ENCODE measurements at places on chromosomes 4 and X.

GRCh38 chr4:24888475-24889344 lies 24.1 kb downstream of the CCDC149 start:
- DNase-seq = no peak

DNA sequence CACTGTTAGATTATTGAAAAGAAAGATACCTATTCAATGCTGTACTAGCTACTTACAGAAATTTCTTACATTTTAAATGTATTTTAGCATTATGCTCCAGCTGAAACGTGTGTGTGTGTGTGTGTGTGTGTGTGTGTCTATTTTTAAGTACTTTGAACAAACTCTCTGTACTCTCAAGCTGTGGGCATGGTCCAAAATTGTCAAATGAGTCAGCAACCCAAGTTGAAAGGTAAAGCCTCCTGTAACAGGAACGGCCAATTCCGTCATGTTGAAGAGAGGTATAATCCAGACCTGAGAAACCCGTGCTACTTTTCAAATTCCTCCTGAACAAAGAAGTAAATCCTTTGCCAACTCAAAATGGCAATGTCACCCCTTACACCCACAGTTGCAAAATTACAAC lies 20.5 kb downstream of the MAOB start:
- no peak for DNase-seq

DNA sequence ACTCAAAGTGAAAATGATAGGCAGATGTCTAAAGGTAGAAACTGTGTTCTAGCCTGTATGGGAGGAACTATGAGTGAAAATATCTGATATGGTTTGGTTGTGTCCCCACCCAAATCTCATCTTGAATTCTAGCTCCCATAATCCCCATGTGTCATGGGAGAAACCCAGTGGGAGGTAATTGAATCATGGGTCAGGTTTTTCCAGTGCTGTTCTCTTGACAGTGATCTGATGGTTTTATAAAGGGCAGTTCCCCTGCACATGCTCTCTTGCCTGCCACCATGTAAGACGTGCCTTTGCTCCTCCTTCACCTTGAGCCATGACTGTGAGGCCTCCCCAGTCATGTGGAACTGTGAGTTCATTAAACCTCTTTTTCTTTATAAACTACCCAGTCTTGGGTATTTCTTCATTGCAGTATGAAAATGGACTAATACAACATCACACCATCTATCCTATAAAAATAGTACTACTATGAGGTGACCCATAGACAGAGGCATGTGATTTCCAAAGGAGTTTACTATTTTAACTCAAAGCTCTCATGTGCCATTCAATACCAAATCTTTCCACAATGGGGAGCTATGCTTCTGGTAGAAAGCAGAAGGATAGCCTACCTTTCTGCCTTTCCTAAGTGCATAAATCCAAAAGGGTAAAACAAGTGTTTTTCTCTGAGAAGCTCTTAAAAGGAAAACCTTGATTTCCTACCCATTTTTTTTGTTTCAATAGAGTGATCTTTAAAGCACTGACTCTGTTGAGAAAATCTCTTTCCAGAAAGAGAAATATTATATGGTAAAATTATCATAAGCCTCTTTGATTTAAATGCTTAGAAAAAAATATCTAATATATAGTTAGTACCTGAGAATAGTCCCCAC lies 38.8 kb downstream of the SEC31A start:
- DNase-seq = peak; percentile 61

DNA sequence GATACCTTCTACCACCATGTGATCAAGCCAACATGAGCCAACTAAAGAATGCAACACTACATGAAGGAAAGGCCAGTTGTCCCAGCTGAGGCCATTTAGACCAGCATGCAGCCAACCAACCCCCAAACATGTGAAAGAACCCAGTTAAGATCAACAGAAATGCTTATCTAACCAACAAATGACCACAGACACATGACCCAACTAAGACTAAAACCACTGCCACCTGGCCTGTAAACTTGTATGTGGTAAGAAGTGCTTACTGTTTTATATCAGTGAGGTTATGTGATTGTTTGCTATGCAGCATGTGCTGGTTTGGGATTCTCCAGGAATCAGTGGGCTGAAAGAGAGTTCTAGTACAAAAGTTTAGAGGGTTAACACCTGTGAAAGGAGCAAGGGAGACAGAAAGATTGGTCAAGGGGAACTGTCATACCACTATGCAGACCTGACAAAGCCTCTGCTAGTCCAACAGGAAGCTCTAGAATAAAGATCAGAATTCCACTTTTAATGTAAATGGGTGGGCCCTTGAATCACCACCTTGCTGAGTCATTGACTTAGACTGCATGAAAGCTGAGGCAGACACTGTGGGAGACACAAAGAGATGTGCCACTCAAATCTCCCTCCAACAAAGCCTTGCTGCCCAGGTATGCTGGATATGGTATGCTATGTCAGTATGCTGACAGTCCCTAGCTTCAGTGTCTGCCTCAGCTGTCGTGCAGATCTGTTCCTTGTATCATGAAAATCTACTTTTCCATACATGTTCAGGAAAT lies 6.1 kb upstream of the SH3D19 start:
- peak; percentile 48 for DNase-seq

GRCh38 chr4:152535360-152535902 lies 461 bp downstream of the FBXW7 start:
- no peak for DNase-seq

GRCh38 chr4:172865103-172865502 lies 303.5 kb upstream of the GALNT7 start:
- DNase-seq = no peak

DNA sequence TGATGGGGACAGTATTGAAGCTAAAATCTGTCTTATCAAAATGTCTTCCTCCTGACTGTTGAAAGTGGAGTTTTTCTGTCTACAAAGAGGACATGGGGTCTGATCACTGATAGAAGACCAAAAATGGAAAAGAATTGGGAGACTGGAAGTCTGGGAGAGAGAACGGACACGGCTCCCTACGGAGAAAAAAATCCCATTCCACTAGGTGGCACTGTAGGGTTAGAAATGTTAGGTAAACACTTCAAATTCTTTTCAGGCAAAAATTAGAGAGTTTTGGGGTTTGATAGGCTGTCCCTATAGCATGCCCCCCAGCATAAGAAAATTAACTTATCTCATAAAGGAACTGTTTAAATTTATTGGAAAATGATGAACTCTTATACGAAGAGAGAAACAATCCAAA lies 200.5 kb downstream of the FAM133A start:
- peak; percentile 2 for DNase-seq
